Psoas muscle (tissue), 8 donors: ENCODE measurements at places on chromosomes 4 and X. TPM values are rescaled to one million over a fixed set of nuclear protein-coding genes. Genes with fewer than 3 reads are reported as not detected.

DNA sequence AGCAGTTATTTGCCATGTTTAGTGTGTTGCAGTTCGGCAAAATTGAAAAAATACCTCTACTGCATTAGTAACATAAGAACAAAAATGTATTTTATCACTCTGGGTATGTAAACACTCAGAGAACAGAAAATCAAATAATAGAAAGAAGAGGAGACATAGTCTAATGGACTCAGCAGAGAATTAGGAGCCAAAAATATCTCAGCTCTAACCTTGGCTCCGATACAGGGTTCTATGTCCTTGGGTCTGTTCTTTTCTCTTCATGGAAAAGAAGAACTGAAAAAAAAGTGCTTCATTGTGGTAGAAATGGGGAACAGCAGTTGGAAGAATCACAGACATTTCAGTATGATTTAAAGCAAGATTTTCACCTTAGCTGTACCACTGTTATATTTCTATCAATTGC lies 240.5 kb upstream of the CXXC4 start:
- H3K27ac ChIP-seq, result no peak overlapping the region
- H3K4me1 ChIP-seq, result no peaks in the 10 kb centered on the region
- no peak for DNase-seq
- no peaks in the 10 kb centered on the region for H3K27me3 ChIP-seq

- H3K27me3 ChIP-seq, result no peaks in the 10 kb centered on the region
- H3K4me1 ChIP-seq, result no peaks in the 10 kb centered on the region
- H3K27ac ChIP-seq, result no peak overlapping the region
- H3K4me3 ChIP-seq, result no peak overlapping the region
These were observed 27.8 kb upstream of the TSPAN5 start for GRCh38 chr4:98686043-98686707.

GRCh38 chr4:83961575-83961974 lies 425.7 kb downstream of the GPAT3 start:
- no peaks in the 10 kb centered on the region for H3K36me3 ChIP-seq
- H3K4me3 ChIP-seq, result no peak overlapping the region
- no peaks in the 10 kb centered on the region for H3K27me3 ChIP-seq
- no peak for DNase-seq
- no peak overlapping the region for H3K27ac ChIP-seq

DNA sequence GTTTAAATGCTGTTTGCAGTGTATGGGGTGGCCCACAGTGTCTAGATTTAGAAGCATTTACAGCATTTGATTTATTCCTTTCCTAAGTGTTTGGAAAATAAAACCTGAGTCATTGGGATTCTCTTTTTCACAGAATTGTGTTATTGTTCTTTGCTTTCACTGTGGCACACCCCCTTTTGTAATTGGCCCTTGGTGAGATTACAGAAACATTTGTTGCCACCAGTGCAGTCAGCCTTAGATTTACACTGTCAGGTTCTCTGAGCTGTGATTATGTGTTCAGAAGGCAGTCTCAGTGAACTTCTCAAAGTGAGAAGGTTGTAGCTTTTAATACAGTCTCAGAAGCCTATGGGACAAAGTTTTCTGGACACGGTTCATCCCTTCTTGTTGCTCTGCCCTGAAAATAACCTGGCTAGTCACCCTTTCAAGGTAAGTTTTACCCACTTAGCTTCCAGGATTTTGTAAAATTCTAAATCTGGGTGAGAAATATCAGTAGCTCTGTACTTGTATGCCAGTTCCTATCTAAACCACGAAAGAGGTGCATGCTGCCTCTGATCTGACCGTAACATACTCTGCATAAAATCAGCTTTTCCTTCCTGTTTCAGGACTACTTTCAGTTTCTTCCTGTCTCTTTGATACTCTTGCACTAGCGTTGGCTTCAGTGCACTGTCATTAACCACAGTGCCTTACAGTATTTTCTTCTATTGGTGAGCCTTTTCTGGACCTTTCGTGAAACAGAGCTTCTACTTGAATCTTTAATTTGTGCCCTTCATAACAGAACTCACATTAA lies 12.6 kb downstream of the RUFY3 start:
- no peak for DNase-seq
- H3K4me1 ChIP-seq, result no peaks in the 10 kb centered on the region
- H3K27me3 ChIP-seq, result no peaks in the 10 kb centered on the region
- H3K27ac ChIP-seq, result peak overlapping the region; percentile 56
- H3K4me3 ChIP-seq, result peak overlapping the region; percentile 54

GRCh38 chr4:86657910-86658309 lies 63.8 kb downstream of the PTPN13 start:
- H3K4me1 ChIP-seq, result no peaks in the 10 kb centered on the region
- no peak overlapping the region for H3K27ac ChIP-seq
- H3K4me3 ChIP-seq, result no peak overlapping the region
- no peaks in the 10 kb centered on the region for H3K27me3 ChIP-seq
- no peak for DNase-seq

SLC6A14 gene
- polyA plus RNA-seq, result not detected

VCX3B gene
- not detected for polyA plus RNA-seq
